ENCODE measurements at places on chromosomes 1 and 21.
A peak's percentile ranks its signal among the peaks of the same experiment; 100 is the strongest.

- DNase-seq, result no peak
Measured at GRCh38 chr1:200258447-200259375, 151.1 kb downstream of the ZNF281 start.

DNA sequence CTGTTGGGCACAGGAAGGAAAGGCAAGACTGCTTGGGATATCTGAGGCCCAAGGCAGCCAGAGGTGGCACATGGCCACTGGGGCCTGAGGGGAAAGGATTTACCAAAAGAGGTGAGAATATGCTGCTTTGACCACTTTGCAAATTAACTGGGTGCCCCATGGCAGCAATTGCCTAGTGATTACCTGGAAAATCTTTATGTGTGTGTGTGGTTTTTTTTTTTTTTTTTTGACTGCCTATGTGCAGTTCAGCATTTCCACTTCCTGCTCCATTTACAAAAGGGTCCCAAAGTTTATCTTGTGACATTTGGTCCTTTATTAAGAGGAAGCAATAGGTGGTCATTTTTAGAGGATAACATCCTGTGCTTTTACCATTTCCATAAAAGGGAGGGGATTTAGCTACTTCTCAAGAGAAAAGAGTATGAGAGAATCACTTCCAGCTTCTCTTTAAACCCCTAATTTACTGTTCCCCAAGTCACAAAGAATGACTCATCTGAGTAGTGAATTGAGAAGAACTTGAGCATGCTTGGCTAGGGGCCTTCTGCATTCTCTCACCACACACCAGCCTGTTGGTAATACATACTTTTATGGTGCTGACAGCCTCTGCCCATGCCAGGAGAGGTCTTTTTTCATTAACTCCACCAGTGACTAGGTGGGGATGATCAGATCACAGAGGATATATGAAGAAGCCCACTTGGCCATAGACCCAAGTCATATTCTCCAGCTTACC lies 52.1 kb downstream of the SYDE2 start:
- DNase-seq, result no peak

GRCh38 chr1:200866521-200866920 lies 6.3 kb upstream of the GPR25 start:
- DNase-seq, result no peak

GRCh38 chr1:71350805-71351204 lies 270.0 kb upstream of the ZRANB2 start:
- no peak for DNase-seq

GRCh38 chr1:15425958-15426357 lies 12.3 kb upstream of the CTRC start:
- DNase-seq, result no peak

GRCh38 chr1:12140016-12140415 lies 26.8 kb upstream of the TNFRSF1B start:
- DNase-seq, result no peak

DNA sequence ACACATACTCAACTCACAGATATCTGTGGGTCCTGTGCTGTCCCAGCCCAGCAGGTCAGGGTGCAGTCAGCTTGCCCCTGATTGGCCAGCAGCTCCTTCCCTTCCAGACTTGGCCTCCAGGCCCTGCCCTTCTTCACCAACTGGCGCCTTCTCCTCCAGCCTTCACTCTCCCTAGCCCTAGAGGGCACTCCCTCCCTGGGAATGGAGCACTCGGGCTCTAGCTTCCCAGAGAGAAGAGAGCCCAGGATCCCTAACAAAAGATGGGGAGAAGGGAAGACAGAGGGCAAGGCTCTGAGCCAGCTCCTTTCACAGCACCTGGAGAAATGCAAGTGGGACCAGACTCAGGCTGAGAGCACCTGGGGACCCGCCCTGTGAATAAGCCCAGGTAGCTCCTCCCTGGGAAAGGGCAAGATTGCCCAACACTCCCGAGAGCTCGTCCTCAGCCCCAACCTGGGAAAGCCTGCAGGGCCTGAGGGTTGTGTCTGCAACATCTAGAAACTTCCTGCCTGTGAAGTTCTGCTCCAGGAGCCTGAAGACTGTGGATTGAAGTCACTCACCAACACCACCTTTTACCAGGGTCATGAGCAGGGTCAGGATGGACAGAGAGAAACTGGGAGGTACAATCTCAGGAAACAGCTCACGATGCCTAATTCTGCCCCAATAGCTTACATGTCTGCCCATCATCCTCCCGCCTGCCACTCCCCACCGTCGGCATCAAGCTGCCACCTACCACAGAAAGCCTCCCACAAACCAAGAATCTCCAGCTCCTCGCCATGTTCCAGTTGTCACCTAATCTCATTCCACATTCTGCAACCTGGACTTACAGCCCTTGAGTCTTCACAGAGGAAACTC lies at the start of gene PGLYRP4:
Gene PGLYRP4, minus strand, starts transcription at position 331 of the 852 bp plus-strand sequence. CDS start 909 bp downstream, outside the sequence.
- DNase-seq, result no peak

DNA sequence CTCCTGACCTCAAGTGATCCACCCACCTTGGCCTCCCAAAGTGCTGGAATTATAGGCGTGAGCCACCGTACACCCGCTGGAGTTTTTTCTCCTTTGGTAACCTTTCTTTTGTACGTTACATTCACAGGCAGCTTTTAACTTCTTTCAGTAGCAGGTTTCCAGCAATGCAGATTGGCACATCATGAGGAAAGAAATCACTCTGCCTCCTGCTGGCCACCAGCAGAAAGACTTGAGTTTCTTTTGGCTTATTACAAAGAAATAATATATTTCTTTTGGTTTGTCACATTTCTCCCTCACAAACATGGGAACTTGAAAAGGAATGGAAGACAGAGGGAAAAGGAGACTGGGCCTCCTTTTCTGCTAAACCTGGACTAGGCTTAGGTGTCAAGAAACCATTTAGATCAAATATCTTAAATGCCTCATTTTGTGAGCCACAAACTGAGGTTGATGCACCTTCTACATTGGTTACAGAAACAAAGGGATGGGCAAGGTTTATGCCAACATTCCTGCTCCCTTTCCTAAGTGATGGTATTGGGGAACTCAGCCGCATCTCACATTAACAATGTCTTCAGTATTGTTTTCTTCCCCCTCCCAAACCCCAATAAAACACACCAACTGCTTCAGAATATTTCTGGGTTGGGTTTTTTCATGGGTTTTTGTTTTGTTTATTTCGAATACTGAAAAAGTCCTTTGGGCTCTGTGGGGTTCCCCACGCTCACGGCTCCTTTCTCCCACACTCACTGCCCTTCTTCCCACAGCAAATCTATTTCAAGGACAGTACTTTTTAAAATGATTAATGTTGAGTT lies 7.7 kb downstream of the ENSA start:
- peak; percentile 63 for DNase-seq

DNA sequence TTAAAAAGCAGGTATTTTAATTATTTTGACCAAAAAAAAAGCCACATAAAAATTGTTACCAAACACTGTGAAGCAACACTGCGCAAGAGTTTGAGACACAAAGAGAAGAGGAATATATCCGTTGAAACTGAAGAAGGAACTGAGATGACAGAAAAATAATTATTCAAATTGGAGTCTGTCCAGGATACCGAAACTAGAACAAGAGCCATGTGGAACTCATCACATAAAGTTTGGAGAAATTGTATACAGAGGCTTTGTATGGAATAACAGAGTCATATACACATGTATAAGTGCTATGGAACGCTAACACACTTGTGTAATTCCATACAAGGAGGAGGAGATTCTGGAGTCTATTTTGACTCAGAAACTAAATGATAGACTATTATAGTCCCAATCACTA lies 675.1 kb upstream of the ADGRL2 start:
- DNase-seq, result no peak

DNA sequence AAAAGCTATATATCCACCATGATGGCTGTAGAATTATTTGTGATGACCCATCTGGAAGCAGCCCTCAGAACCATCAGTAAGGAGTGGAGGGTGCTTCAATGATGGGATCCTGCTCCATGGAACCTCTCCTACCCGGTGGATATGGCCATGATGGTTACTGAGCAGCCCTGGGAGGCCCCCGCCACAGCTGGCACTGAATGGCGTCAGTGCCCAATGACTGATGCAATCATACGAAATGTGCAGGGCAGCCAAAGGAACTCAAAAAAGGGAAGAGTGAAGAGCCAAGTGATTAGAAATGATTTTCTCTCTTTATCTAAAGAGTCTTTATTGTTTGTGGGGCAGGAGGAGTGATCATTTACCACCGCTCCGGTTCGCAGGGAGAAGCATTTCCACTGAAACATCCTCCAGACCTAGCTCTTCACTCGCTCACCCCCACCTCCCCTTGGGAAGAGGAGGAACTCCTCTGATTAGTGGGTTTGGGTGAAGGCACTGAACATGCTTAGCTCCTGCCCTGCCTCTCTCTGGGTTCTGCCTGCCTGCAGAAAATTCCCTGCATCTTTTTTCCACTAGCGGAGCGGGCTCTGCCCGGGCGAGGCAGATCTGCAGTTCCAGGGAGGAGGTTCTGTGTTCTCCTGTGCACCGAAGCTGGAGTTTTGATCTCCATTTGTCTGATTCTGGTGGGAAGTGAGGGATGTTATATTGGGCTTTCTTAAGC lies 260.3 kb downstream of the GRIK3 start:
- DNase-seq, result no peak

DNA sequence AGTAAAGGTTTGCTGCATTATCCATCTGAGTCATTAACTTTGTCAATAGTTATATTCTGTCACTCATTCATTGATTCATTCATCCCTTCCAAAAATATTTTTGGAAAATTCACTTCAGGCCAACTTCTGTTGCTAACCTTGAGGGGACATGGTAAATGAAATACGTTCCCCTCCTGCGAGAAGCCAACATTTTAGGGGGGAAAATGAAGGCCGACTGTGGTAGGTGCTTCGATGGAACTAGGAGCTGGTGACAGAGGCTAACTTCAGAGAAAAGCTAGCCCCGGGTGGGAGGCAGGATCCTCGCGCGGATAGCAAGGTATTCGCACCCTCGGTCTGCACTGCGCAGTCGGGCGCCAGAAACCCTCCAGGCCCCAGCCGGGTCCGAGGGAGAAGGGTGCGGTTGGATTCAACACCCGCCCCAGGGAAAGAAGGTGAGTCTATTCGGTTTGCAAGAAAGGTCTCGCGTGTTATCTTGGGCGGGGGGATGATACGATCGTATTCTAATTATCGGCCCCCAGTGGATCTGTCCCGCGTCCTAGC lies 646 bp upstream of the RRP15 start:
- DNase-seq, result no peak

DNA sequence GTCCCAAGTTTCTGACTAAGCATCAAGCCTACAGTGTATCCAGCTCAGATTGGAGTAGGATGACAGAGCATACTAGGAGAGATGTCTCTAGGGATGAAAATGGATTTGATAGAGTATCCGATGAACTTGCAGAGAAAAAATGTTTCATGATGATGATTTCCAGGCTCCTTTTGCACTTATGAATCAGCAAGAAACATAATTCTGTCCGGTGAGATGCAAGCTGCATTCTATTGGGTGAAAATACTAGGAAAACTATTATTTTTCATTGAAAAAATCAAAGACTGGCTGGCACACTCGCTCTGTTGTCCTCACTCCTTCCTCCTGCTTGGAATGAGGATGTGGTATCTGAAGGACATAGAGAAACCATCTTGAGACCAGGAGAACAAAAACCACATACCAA lies 35.4 kb upstream of the RAB3GAP2 start:
- no peak for DNase-seq

- no peak for DNase-seq
Measured at GRCh38 chr1:47226839-47227215, 5.2 kb downstream of the TAL1 start.

DNA sequence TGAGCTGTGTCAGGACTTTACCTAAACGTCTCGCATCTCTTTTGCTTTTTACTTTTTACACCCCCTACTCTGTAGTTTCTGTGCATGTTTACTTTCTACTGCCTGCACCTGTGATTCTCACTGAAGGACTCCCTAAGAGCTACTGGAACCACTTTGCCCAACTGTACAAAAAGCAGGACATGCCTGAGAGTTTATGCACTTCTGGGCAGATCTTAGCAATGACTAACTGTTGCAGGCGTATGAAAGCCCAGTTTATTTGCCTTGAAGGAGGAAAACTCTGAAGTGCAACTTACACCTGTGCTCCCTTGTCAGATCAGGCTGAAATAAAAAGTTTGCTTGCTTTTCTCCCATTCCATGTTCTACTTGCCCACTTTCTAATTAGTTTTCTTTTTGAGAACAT lies 467.0 kb upstream of the USP24 start:
- no peak for DNase-seq

GRCh38 chr1:225735252-225736149 lies 42.1 kb upstream of the SRP9 start:
- DNase-seq, result no peak

- DNase-seq, result no peak
Measured at GRCh38 chr1:53311702-53312305, 16.1 kb downstream of the LRP8 start.

DNA sequence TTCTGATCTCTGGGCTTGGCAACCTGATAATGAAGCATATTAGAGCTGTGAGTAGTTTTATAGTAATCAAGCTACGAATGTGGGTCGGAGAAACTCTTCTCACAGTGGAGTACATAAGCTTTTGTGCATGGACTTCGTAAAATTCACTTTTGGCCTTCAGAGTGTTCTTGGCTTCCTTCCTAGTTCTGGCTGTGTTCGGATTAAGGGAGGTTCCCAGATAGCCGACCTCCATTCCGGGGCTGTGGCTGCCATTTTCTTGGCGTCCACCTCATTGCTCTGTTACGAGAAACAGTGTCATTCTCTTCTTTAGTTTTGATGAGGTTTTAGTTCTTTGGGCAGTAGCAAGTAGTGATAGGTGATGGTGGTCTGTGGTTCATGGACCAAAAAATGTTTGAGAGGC lies 26.3 kb downstream of the CAMTA1 start:
- no peak for DNase-seq

- no peak for DNase-seq
Measured at GRCh38 chr1:98964198-98964597, 40.5 kb downstream of the PLPPR5 start.

DNA sequence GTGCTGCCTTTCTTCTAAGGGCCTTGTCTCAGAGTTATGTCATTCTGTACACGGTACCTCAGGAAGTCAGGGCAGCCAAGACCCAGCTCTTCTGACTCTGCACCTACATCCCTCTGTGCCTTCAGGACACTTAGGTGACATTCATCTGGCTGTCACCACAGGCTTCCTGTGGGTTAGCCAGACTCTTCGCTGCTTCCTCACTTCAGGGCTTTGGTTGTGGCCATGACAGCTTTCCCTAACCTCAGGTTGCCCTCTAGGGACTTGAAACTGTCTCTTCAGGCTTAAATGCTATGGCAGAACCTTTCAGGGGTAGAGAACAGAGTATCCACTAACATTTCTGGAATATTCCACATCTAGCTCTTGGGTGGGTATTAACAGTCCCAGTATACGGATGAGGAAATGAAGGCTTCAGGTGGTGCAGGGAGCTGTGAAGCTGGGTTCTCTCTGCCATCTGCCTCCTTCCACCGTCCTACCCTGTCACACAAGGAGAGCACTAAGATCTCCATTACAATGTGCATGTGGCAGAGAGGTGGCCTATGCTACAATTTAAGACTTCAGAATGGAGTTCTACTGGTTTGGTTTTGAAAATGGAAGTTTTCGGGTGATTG lies 9.9 kb downstream of the TSSK3 start:
- DNase-seq, result peak; percentile 42

- DNase-seq, result no peak
Measured at GRCh38 chr1:108482708-108483107, 32.6 kb downstream of the NBPF6 start.
